ENCODE measurements at places on chromosomes 1 and 21.

- DNase-seq: no peak
Measured at GRCh38 chr1:214455971-214456867, 95.2 kb downstream of the PTPN14 start.

GRCh38 chr21:18265944-18266343, 21.3 kb downstream of the CHODL start:
- no peak for DNase-seq

- DNase-seq: no peak
Measured at GRCh38 chr1:200206761-200207160, 179.3 kb downstream of the NR5A2 start.

DNA sequence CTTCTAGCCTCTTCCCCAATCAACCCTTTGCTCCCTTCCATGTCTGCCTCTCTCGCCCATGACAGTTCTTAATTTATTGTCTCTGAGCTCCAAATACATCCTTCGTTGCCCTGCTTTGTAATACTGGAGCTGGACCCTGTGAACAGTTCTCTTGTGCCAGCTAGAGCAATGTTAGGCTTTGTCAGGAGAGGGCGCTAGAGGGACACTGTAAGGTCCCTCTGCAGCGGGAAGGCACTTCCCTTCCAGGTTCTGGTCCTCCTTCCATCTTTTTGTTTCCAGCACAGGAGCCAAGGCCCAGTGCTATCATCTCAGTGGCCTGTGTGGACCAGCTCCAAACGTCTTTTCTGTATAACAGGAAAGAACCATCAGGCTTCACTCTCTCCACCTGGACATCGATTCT, 95.9 kb downstream of the PTPRU start:
- peak; percentile 25 for DNase-seq

- DNase-seq: peak; percentile 25
Measured at GRCh38 chr1:34924759-34925555, 4.5 kb downstream of the DLGAP3 start.

DNA sequence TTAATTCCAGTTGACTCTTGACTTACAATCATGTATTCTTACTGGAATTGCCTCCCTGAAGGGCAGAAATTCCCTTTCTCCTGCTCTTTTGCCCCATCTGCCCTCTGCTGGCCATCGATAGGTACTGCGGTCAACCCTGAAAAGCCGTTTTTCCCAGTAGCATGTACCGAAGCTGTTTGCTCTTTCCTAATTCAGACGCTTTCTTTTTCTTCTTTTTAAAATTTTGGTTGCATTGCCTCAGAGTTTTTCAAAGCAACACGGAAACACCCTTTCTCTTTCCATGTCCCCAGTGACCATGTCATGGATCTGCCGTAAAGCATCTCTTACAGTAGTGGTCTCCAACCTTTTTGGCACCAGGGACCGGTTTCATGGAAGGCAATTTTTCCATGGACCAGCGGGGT, 164.2 kb upstream of the C1orf21 start:
- peak; percentile 30 for DNase-seq

DNA sequence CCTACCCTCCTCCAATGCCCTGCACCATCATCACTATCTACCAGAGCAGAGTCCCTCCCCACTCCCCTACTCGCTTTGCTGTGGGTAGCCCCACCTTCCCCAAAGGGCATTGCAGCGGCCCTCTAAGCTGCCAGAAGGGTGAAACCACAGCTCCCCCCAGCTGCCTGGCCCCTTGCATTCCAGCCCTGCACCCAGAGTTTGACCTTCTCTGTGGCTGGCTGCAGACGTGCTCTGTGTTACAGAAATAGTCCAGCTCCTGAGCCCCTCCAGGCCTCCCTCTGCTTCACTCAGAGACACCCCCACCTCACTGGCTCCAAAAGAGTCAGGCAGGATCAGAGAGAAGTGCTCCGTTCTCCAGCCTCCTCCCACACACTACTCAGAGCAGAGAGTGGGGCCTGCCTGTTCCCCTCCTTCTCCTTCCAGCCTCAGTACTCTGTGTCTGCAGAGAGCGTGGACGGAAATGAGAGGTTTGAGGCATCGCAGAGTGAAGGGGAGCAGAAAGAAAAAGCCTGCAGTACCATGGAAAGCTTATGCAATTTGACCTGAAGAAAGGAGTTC, 63.2 kb downstream of the PLEKHA6 start:
- peak; percentile 74 for DNase-seq
